RPMI7951 (cell line): ENCODE measurements at places on chromosomes 1 and 21.
A peak's percentile ranks its signal among the peaks of the same experiment; 100 is the strongest.

- DNase-seq, result no peak
Measured at GRCh38 chr1:64572222-64572900, 102.4 kb downstream of the CACHD1 start.

GRCh38 chr1:7508934-7509519 lies 262.1 kb upstream of the VAMP3 start:
- DNase-seq, result no peak

DNA sequence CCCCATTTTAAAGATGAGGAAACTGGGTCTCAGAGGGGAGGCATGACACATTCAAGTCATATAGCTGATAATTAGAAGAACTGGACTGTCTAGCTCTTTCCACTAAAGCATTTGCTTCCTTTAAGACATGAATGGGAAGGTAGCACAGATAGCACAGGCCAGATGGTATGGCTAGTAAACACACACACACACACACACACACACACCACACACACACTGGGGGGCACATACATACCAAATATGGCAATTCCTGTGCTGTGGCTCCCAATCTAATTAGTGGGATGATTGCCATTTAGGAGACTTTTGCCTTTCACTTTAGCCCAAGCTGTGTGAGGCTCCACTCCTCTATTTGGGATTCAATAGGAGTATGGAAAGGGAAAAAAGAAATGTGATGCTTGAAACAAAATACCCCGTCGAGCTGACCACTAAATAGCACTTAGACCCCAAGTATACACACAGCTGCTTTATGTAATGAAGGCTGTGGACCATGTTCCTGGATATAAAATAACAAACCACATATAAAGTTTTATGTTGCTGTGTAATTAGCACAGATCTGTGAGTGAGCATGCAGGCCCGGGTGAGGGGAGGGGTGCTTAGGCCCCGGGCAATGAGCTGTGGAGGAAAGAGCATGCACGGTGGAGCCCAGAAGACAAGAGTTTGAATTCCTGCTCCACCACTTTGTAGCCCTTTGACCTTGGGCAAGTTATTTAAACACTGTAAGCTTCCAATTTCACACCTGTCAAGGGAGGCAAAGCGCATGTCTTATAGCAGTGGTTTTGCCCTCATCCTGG lies 6.8 kb upstream of the TRABD2B start:
- no peak for DNase-seq

GRCh38 chr1:2314273-2314802 lies 77.0 kb downstream of the MORN1 start:
- DNase-seq, result peak; percentile 58

DNA sequence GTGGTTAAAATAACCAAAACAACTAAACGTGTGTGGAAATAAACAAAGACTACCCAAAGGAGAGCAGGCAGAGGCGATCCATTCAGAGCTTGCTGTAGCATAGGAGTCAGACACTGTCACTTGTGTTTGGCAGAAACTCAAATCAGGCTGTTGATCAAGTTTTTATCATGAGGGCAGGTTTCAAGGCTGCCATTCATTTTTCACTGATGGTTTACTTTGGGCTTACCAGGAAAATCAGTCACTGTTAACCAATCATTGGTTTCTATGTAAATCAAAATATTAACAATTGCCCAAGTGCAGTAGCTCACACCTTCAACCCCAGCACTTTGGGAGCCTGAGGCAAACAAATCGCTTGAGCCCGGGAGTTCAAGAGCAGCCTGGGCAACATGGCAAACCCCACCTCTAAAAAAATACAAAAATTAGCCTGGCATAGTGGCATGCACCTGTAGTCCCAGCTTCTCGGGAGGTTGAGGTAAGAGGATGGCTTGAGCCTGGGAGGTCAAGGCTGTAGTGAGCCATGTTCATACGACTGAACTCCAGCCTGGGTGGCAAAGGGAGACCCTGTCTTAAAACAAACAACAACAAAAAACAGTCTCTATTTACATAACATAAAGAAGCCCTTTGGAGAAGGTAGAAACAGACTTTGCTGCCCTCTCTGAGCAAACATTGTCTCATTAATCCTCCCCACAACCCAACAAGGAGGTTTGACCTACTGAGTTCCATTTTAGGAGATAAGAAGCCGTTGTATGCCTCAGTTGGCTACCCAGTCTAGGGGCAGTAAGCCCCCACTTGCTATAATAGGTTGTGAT lies 21.1 kb upstream of the ETS2 start:
- DNase-seq, result no peak

DNA sequence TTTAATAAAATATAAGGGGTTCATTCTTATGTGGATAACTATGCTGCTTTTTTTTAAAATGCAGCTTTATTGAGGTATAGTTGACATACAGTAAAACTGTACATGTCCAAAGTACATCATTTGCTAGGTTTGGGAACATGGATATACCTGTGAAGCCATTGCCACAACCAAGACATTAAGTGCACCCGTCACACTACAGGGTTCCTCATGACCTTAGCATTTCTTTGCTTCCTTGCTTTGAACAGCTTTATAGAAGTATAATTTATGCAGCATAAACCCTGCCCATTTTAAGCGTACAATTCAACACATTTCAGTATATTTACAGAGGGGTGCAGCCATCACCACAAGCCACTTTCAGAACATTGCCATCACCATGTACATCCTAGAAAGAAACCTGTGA lies 26.3 kb downstream of the FHAD1 start:
- no peak for DNase-seq

GRCh38 chr1:194281376-194281775 lies 1095.0 kb upstream of the B3GALT2 start:
- no peak for DNase-seq

GRCh38 chr1:115426231-115426771 lies 88.3 kb upstream of the NGF start:
- peak; percentile 99 for DNase-seq

DNA sequence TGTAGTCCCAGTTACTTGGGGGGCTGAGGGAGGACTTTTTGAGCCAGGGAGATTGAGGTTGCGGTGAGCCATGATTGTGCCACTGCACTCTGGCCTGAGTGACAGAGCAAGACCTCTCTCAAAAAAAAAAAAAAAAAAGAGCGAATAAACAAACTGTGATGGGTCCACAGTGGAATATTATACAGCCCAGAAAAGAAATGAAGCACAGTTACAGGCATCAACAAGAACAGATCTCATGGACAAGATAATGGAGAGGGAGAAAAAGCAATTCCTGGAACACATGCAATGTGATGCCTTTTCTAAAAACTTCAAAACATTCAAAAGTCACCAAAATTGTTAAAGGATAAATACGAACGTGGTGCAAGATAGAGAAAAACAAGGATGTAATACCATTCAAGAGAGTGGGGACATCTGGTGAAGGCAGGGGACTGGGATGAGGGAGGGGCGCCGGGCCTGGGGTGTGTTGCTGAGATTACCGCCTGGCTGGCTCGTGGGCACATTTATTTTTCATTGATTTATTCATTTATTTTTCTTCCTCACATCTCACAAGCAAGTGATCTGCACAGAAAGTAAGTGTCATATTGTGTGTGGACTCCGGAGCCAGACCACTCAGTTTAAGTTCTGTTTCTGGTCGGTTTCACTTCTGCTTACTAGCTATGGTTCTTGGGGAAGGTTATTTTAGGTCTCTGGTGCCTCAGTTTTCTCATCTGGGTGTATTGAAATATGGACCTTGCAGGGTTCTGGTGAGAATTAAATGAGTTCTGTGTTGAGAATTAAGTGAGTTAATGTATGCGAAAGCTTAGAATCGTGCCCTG lies 30.1 kb downstream of the ABCG1 start:
- no peak for DNase-seq

- DNase-seq, result no peak
Measured at GRCh38 chr1:11761988-11762406, at the start of gene C1orf167. Gene C1orf167 (plus strand): TSS chr1:11762193. CDS start chr1:11764401, 2,208 bp downstream.

- DNase-seq, result no peak
Measured at GRCh38 chr1:229970714-229971113, 96.3 kb upstream of the GALNT2 start.

DNA sequence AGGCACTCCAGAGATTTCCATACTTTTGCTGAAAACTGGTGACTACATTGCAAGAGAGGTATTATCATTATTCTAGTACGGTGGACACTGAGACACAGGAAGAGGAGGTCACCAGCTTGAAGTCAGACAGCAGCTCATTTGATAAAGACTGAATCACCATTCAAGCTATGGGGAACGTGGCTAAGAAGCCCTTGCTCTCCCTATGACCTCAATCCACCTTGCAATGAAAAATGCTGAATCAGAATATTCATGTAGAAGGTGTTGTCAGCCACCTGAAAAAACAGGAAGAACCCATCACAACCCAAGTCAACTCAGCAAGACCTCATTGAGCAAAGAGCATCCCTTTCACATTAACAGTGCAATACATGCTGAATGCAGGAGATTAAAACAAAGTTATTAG lies 59.0 kb upstream of the FGGY start:
- no peak for DNase-seq

- peak; percentile 10 for DNase-seq
Measured at GRCh38 chr1:40162753-40163441, 1.7 kb downstream of the RLF start.

DNA sequence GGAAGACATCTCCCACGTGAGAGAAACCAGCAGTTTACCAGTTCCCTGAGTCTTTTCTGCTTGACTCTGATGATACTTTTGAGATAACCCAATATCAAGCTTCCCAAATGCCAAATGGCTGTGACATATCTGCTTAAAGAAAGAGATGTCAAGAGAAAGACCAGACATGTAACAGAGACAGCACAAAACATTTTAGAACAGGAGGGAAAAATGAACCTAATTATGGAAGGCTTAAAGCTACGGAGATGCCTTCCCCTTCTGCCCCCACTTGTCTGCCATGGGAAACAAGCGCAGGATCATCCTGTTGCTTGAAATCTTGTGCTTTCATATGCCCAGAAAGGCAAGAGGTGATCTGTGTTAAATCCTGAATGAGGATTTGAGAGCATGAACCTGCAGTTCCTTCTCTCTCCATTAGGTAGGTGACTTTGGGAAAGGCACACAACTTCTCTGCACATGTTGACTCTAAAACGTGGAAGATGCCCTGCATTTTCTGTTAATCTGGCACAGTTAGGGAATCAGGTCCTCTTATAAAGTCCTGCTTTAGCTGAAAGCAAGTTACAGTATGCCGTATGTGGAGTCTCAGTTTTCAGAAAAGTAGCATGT lies 46.7 kb upstream of the MTR start:
- no peak for DNase-seq

DNA sequence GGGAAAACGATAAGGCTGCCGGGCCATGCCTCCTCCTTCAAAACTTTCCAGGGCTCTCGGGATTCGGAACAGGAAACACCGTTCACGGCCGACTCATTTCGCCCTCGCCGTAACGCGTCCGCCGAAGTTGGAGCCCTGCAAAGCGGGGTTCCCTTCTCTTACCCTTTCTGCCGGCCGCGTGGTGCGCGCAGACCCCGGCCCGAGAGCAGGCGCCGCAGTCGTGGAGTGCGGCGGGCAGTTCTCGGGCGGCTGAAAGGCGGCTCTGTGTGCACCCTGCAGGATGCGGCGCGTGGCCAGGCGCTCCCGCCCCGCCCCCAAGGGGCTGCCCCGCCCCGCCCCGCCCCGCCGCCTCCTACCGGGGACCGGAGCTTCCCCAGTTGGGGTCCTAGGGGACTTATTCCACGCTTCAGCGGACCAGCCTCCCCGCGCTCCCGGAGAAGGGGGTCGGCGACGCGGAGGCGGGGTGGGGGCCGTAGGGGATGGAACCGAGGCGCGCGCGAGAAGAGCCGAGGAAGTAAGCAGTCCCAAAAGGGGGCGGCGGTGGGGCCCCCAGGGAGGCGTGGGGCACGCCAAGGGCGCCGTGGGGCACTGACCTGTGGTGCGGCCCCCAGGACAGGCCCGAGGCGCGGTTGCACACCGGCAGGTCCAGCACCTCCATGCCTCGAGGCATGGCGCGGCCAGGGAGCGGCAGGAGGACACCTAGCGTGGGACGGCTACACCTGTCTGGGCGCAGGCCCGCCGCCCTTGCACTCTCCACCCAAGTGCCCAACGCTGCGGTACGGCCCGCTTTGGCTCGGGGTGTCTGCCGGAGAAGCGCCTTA lies at the start of gene MCOLN2:
Gene MCOLN2, minus strand, starts transcription at position 268 of the 821 bp plus-strand sequence. Its CDS starts 241 bp downstream, at position 27.
- peak; percentile 51 for DNase-seq

- no peak for DNase-seq
Measured at GRCh38 chr1:164739189-164739588, 180.2 kb downstream of the PBX1 start.

DNA sequence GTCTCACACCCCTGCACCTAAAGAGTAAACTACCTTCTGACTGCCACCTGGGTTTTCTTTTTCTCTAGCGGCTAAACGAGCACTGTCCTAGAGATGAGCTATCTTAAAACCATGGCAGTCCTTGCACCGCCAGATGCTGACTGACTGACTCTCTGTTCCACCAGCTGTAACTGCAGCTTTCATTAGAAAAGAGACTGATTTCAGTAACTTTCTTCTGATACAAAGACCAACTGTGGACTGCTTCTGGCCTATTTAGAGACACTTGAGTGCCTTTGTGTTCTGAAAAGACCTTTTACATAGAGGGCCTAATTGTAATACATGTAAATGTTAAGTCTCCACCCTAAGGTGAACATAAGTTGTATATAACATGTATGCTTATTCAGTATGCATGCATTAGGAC lies 152.5 kb downstream of the DISC1 start:
- DNase-seq, result no peak

DNA sequence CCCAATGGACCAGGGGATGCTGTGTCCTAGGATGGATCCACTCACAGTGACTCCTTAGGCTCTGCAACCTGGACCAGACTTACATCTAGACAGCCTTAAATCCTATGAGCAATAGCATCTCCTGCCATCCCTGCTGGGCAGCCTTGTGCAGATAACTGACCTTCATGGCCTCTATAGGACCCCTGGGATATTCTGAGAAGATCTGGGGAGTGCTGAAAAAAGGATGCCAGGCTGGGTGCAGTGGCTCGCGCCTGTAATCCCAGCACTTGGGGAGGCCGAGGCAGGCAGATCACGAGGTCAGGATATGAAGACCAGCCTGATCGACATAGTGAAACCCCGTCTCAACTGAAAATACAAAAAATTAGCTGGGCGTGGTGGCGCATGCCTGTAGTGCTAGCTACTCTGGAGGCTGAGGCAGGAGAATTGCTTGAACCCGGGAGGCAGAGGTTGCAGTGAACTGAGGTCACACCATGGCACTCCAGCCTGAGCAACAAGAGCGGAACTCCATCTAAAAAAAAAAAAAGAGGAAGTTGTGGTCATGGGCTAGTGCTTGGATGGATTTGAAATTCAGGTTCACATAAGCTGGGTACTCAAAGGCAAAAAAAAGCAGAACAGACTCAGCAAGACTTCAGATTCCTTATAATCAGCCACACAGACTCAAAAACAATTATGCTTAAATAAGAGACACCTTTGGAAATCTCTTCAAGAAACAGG lies 10.9 kb upstream of the SH2D1B start:
- DNase-seq, result no peak

- DNase-seq, result no peak
Measured at GRCh38 chr1:10738061-10739058, 58.1 kb downstream of the CASZ1 start.

DNA sequence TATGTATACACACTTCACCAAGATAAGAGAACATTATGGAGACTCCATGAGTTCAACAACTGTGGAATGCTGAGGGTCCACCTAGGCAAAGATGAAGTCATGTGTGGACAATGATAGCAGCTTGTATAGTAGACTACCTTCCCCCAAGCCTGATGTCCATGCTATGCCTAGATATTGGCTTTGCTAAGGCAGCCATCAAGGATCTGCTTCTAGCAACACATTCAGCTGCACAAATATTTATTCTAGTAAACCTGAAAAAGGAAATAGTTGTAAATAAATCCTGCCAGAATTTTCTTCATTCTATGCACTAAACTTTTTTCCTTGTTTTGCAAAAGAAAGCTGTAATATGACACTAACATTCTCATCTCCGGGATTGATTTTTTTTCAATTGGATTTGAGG lies 7.0 kb upstream of the LPAR3 start:
- no peak for DNase-seq
